Common myeloid progenitor, CD34-positive (primary cell): ENCODE measurements at places on chromosomes 5 and 9.

DNA sequence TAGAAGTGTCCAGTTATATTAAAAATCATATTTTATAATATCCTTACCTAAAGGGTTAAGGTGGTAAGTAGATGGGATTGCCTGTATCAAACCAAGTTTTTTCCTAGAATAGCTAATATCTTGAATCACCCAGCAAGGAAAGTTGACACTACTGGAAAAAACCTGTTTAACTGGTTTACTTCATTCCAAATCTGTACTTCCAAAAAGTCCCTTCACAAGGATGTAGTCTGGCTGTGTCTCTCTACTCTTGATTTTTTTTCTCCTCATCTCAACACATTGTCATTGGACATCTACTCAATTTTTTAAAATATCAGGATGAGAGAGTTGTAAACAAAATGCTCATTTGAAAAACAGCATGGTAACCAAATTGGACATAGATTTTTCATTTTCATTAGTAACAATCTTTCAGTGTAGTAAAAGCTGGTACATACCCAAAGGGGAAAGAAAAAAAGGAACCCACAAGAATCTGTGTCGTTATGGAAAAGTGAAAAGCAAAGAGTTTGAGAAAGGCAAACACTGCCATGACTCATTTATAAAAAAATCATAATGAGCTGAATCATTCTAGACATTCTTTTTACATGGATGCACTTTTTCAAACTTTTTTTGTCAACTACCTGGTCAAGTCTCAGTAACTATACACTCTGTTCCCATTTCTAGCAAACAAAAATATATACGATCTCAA, 173.5 kb downstream of the GLIS3 start:
- DNase-seq: no peak

DNA sequence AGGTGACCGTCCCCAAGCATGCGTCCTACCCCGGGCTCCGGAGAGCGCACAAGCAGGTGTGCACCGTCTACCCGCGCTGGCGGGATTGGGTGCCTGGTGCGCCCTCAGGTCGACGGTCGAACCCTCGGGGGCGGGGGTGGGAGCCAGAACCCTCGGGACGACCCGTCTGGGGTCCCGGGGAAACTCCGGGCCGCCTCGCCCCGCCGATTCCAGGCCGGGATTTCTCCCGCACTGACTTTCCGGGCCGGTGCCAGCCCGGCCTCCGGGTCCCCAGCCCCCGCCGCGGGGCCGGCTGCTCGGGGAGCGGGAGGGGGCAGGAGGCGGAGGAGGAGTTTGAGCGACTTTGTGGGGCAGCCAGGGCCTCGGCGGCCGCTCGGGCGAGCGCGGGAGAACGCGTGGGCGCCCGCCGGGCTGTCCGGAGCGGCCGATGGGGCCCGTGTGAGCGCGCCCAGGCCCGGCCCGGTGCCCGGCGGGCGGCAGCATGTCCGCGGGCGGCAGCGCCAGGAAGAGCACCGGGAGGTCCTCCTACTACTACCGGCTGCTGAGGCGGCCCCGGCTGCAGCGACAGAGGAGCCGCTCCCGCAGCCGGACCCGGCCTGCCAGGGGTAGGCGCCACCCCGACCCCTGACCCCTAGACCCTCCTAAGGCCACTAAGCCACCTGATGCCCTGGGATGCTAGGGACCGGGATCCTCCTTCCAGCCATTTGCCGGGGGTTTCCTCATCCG, at the start of gene DAB2IP:
TSS of gene DAB2IP (plus strand) at position 340 of the 726 bp plus-strand sequence. CDS start at position 482, 142 bp downstream.
- peak; percentile 58 for DNase-seq

GRCh38 chr9:16030528-16031185, 477.8 kb downstream of the CCDC171 start:
- peak; percentile 92 for DNase-seq

DNA sequence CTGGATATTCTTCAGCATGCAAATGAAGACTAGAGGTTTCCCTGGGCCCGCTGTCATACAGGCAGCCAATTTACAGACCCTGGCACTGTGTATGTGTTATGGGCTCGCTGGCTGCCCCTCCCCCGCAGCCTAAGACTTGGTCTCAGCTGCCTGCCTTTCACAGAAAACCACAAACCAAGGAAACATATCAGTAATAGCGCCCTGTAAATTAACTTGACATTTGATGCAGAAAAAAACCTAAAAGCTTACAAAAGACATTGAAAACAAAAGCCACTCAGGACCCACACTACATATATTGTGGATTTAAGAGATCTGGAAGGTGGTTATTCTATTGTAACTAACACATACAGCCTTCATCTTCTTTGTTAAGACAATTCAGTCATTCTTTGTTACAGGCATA, 287.0 kb upstream of the TMEM161B start:
- DNase-seq: peak; percentile 48

- DNase-seq: no peak
Observed at GRCh38 chr9:35909274-35909673, at the start of gene SPAAR. SPAAR (plus strand) TSS chr9:35909490; CDS start chr9:35910464, 974 bp downstream.

DNA sequence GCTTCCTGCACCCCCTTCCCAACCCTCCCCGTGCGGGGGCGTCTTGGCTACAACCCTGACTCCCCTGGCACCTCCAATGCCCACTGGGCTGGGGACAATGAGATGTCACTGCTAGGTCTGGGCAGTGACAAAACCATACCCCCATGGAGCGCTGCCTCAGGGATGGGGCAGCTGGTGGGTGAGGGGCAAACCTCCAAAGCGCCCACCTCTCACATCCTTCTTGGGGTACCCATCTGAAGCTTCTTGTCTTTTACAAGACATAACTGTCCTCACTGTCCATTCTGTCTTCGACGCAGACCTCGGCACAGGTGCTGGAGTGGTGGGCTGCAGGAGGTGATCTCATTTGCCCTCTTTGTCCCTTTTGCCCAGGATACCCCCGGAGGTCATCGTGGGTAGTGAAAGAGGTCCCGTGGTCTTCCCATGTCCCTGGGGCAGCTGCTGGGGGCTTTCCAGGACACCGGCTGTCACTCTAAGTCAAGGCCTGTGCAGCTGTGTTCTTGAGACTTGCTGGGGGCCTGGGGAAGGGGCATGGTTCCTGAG, 27.8 kb upstream of the CSF1R start:
- DNase-seq: no peak
